ENCODE measurements at places on chromosomes 3 and 15.
A peak's percentile ranks its signal among the peaks of the same experiment; 100 is the strongest.

- DNase-seq: no peak
These were observed 10.5 kb downstream of the ABCF3 start for GRCh38 chr3:184196536-184196935.

DNA sequence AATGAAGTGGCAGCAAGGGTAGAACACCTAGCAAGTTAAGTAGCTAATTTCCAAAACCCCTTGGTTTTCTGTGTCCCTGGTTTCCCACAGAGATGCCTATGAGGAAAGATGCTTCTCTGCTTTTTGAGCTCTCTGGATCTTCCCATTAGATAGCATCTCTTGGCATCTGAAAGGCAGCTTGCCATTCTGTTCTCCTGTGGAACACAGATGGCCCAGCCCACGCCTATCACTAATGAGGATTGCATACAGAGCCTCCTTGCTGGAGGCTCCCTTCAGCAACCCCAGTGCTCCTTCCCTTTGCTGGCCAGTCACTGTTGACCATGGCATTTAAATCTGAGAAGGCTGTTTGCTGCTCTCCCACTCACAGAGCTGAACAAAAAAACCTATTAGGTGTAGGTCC, 34.4 kb upstream of the ETV5 start:
- no peak for DNase-seq

- peak; percentile 39 for DNase-seq
These were observed 14.5 kb downstream of the EFCAB12 start for GRCh38 chr3:129413687-129414506.

DNA sequence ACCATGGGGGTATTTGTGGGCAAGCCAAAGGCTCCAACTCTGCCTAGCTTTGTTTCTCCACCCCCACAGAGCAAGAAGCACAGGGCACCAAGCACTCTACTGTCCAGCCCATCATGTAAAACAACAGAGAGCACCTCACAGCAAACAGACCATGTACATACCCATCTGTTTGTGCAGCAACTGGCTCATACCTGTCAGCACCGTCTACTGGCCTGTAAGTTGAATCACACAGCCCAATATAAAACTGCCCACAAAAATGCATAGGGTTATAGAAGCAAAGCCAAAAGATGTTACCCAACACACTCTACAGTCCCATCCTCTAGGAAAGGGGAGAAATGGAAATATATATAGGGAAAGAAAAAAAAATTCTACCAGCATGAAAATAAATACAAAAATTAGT, 139.7 kb upstream of the CPNE4 start:
- no peak for DNase-seq

- DNase-seq: no peak
These were observed 114.9 kb downstream of the SLC25A26 start for GRCh38 chr3:66335671-66336070.
